Stimulated activated CD4-positive, alpha-beta T cell treated with anti-CD3 and anti-CD28 coated beads, TNF-alpha, amount 100 ng/mL, for 1 hour (primary cell): ENCODE measurements at places on chromosomes 3 and 15.

DNA sequence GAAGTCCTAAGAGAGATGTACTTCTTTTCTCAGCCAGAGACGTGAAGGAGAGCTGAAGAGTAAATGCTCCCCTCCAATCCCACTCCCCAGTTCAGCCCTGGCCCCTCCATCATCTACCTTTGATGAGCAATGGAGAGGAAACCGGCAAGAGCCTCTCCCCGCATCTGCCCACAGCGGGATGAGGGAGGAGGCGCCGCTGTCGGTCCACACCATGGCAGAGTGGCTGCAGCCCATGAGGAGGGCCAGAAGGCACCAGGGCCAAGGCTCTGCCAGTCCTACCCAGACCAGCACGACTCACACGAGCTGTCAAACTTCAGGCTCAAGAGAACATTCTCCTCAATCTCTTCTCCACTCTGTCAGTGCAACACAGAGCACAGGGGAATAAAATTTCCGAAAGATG is 129.8 kb downstream of the OSBPL10 start:
- no peak for DNase-seq

GRCh38 chr3:31971607-31972006 is 9.5 kb downstream of the OSBPL10 start:
- no peak for DNase-seq

DNA sequence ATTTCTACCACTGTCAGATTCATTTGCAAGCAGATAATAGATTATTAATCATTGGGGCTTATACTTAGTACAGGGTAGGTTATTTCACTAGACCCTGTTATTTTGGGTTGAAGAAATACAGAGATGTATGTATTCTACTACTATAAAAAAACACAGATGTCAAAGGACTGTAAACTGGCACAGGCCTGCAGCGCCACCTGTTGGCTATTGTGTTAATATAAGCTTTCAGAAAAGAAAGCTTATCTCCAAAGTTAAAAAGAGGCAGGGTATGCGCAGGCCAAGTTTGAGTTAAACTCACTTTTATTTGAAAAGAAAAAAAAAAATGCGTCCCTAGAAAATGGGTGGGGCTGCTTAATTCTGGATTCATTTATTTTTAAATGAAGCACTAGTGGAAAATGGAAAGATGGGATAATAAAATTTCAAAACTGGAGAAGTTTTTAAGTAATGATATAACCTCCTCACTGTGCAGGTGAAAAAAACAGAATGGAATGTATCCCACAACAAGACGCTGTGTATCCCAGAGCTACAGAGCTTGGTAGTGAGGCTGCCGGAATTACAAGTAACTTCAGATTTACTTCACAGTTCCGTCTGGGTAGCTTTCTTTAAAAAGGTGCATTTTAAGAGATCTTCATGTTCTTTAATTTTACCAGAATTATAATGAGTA is 407.2 kb upstream of the TGFBR2 start:
- DNase-seq, result peak; percentile 28

- no peak for DNase-seq
These were observed 20.0 kb downstream of the SLC28A1 start for GRCh38 chr15:84904419-84904818.

DNA sequence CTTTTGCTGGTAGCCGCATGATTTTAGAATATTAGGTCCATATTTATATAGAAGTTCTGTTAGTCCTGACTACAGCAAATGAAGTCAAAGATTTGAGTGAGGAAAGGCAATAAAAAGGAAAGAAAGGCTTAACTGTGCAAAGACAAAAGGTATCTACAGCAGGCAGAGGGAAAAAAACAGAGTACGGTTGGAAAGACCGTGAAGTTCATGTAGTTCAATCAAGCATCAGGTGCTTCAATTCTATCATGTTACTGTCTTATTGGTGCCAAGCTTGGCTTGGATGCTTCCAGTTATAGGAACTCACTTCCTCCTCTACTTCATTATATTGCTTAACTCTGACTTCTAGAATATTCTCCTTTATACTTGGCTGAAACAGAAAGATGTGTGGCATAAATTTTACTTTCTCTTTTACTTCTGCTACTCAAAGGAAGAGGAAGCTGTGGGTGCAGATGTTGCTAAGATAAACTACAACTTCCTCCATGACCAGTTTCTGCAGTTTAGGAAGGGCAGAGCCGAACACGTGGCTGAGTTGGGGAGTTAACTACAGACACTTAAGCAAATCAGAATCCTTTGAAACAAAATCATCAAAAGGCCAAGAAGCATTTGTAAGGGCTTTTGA is 72.6 kb upstream of the ZBED2 start:
- DNase-seq, result peak; percentile 36

GRCh38 chr3:128730471-128730870 is 4.5 kb downstream of the RAB7A start:
- no peak for DNase-seq

- no peak for DNase-seq
These were observed 33.6 kb downstream of the CD200 start for GRCh38 chr3:112366522-112366921.

DNA sequence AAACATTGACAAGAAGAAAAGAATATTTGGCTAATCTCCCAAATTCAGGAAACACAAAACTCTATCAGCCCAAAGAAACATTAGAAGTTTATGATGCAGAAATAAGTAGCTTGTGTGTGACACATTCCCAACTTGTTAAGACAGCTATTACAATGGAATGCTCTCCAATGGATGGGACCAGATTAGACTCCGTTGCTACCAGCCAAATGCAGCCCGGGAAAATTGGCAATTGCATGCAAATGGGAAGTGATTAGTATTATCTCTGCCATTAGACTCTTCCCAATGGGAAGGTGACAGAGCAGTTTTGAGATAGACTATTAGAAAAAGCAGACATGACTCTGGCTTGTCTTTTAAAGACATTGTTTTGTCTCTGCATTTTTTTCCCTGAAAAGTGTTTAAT is 37.4 kb upstream of the KCNMB2 start:
- no peak for DNase-seq

DNA sequence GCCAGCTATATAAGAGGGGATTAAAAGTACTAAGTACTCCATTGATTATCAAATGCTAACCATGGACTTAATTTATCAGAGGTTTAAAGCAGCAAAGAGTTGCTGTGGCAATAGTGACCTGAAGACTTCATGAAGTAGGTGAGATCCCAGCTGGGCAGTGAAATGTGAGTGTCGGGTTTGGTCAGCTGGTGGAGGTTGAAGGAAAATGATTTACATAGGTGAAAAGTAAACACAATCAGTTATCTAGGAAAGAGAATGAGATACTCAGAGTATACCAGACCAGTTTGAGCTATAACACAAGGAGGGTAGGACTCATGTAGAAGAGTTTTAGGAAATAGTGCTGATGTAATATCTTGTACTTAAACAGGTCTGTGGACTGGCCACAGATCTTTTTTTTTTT is 16.5 kb upstream of the FBXO22 start:
- no peak for DNase-seq

DNA sequence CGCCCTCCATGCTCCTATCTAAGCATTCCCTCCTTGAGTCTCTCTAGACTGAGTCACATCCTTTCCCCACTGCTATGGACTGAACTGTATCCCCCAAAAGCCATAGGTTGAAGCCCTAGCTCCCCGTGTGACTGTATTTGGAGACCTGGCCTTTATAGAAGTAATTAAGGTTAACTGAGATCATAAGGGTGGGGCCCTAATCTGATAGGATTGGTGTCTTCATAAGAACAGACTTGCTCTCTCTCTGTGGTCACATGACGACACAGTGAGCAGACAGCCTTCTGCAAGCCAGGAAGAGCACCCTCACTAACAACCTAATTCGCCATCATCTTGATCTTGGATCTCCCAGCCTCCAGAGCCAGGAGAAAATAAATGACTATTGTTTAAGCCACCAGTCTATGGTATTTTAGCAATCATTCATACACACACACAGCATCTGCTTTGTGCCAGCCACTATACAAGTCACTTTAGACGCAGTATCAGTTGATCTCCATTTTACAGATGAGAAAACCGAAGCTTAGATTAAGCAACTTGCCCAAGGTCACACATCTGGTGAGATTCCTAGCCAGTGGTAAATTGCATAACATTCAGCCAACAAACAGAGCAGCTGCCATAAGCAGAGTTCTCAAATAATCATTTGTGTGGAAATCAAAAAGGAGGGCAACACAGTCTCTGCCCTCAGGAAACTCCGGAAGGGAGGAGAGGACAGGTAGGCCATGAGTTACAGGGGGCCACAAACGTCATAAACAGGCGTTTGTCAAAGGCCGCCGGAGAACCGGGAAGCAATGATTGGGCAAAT is 66.3 kb upstream of the HES1 start:
- DNase-seq, result no peak

GRCh38 chr3:56288258-56288657 is 180.0 kb downstream of the ERC2 start:
- DNase-seq, result no peak

DNA sequence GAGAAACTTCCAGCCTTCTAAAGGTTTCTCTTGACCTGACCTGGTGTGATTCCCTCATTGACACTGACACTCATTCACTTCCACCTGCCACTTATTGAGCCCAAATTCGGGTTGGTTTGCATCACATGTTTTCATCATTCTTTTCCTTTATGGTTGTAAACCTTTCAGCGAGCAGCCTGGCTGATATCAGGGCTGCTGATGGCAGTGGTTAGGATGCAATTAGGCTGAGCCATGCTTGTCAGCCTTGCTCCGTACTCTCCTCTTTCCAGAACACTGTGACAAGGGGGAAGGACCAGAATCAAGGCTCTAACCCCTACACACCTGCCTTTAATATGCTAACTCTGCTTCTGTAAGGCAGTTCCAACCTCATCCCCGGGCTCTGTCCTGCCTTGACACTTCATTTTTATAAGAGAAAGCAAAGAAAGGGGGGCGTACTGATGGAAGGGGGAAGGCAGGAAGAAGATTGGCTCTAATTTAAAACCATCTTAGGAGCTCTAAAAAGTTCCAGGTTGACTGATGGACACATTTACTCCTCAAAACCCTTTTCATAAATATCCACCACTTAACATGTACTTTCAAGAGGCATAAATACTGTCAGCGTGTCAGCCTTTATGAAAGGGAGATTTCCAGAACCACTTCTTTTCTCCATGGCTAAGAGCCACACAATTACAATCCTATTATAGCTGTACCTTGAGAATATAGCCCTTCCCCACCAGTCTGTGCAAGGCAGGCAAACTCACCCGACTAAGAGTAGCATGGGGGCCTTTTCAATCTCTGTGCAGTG is 5.7 kb downstream of the NMNAT3 start:
- DNase-seq, result no peak

GRCh38 chr3:180678231-180678630 is 1.1 kb downstream of the CCDC39 start:
- DNase-seq, result no peak

- no peak for DNase-seq
These were observed 86.1 kb downstream of the DLG1 start for GRCh38 chr3:197212290-197212689.

DNA sequence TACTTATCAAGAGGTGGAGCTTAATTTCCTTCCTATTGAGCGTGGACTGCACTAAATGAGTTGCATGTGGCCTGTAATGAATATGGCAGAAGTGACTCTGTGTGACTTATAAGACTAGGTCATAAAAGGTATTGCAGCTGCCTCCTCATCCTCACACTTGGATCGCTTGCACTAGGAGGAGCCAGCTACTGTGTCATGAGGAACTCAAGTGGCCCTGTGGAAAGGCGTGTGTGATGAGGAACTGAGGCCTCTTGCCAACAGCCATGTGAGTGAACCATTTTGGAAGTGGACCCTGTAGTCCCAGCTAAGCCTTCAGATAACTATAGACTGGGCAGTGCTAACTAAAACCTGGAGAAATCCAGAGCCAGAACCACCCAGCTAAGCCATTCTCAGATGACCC is 7.1 kb upstream of the SLC30A4 start:
- no peak for DNase-seq

DNA sequence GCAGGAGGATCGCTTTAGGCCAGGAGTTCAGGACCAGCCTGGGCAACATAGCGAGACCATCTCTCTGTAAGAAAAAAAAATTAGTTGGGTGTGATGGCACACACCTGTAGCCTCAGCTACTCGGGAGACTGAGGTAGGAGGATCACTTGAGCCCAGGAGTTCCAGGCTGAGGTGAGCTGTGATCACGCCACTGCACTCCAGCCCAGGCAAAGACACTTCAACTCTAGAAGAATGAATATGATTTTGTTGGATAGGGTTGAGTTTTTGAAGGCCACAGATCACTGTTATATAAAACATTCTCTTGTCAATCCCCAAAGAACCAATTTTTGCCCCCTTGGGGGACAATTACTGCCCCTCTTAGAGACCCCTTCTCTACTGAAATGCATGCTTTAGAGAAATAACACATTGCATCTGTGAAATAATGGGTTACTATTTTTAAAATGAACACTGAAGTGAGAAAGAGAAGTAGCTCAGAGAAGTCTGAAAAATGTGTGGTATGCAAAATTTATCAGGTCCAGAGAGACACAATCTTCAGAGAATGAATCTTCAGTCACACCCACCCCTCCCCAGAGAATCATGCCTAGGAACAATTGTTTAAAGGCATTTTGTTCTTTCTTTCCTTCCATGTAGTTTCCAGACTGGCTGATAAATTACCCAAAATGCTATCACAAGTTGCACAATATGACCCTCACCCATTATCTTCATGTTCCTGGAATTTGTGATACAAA is 42.7 kb downstream of the METTL6 start:
- DNase-seq, result no peak

- no peak for DNase-seq
These were observed 385.5 kb downstream of the IL20RB start for GRCh38 chr3:137343283-137343682.

DNA sequence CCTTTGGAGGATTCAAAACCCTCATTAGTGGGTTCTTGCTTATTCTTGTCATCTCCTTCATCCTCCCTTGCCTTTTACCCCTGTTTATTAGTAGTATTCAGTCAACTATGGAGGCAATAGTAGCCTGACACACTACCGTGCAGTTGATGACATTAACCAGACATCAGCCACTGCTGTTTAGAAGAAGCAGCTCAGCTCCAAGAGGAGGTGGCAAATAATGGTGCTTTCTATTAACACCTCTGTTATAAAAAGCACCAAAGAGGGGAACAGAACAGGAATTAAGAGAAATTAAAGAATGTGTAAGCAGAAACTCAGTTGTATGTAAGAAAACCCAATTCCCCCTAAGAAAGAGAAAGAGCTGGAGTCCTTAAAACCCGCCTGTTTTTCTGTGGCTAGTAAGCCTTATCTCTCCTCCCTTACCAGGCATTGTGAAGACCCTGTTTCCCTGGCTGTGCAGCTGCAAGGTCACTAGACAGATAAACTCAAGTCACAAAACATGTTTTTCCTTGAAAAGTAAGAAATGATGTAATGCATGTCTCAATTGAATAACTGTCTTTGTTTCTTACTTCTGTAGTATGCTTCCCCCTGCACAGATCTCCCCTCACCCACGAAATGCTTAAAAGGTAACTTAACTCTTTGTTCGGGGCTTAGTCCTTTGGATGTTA is 21.2 kb downstream of the CCR4 start:
- DNase-seq, result no peak

DNA sequence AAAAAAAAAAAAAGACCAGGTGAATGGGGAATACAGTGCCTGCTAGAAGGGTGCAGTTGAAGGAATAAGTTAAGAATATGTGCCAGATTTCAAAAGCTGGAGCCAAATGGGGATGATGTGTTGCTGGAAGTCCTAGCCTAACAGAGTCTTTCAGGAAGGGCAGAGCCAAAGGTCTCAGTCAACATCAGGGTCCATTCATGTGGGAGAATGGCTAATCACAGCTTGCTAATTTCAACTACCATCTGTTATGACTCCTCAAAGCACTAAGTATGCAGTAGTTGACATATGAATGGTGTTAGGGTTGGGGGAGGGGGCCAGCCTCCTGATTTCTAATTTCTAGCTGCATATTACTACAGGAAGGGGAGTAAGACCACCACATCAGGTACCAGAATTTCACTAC is 4.4 kb downstream of the ZBTB38 start:
- no peak for DNase-seq
